ENCODE measurements at places on chromosomes 4 and X. TPM values are rescaled to one million over a fixed set of nuclear protein-coding genes. Genes with fewer than 3 reads are reported as not detected.

- H3K27ac ChIP-seq, result no peak overlapping the region
- peaks cover 36% of the 10 kb centered on the region for H3K36me3 ChIP-seq
- H3K4me3 ChIP-seq, result no peak overlapping the region
- peaks cover 4% of the 10 kb centered on the region for H3K4me1 ChIP-seq
- no peak for DNase-seq
Observed at GRCh38 chr4:37847311-37847884, 20.9 kb downstream of the PGM2 start.

GRCh38 chrX:100600758-100601157, 16.0 kb downstream of the TNMD start:
- no peak for DNase-seq
- H3K36me3 ChIP-seq, result no peaks in the 10 kb centered on the region
- no peak overlapping the region for H3K4me3 ChIP-seq

DNA sequence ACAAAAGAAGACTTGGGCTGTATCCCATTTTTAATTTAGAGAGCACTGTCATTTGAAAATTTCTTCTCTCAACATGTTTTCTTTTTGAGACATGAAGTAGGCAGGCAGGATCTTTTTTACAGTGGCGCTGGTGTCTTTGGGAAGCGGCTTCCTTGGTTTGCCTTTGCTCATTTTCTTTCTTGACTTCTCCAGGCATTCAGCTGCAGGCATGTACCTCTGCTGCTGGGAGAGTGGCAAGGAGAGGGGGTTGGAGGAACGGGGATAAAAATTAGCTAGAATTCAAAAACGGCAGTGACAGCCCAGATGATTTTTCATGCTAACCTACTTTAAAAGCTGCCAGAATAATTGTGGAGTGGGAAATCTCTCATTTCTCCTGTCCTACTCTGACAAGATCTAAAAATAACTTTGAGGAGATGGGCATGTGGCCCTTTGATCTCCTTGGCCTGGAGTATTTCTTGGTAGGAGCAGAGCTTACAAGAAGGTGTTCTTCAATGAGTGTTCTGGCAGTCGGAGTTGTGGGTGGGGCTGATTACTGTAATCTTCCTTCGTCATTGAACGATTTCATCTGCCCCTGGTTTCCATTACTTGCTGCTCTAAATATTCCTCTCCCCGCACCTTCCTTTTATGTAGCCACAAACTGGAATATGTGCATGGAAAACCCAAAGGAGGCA, 54.8 kb downstream of the TBL1X start:
- DNase-seq, result no peak
- H3K4me1 ChIP-seq, result peaks cover 17% of the 10 kb centered on the region
- peaks cover 8% of the 10 kb centered on the region for H3K27me3 ChIP-seq
- no peak overlapping the region for H3K27ac ChIP-seq

GRCh38 chr4:102678695-102679335, 82.0 kb downstream of the MANBA start:
- H3K4me3 ChIP-seq, result no peak overlapping the region
- no peaks in the 10 kb centered on the region for H3K4me1 ChIP-seq
- H3K27me3 ChIP-seq, result no peaks in the 10 kb centered on the region

Gene SCML2
- polyA plus RNA-seq, result 1.6 TPM

DNA sequence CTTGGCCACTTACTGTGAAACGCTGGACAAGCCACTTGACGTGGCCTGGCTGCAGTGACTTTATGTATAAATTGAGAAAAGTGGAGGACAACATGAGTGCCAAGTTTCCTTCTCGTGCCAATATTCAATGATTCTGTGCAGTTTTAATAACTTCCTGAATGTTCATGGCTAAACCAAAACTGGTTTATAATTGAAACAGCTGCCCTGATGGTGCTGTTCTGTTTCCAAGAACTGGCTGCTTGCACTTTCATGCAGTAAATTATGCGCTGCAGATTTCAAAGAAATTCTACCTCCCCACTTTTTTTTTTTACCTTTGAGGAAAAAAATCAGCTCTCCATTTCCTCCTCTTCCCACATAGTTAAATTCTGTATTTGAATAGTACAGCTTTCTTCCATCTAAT, 205.2 kb upstream of the CASK start:
- no peaks in the 10 kb centered on the region for H3K27me3 ChIP-seq
- H3K36me3 ChIP-seq, result no peaks in the 10 kb centered on the region
- H3K4me1 ChIP-seq, result no peaks in the 10 kb centered on the region
- DNase-seq, result no peak

Gene ARHGAP36
- polyA plus RNA-seq, result not detected

DNA sequence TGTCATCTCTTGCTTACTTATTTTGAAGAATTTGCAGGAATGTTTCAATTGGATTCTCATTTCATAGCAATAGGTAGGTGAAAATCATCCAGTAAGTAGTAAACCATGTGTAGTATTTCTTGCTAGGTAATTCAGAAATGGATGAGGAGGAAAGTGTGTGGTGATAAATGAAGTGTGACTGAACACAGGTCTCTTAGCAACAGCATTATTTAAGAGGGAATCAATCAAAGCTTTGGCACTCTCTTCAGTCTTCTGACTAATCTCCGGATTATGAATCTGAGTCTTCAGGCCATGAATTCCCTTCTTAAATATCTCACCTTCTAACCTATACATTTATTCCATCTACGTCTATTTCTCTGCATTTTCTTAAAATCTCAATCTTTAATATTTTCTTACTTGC, 55.8 kb upstream of the ARHGAP24 start:
- H3K36me3 ChIP-seq, result no peaks in the 10 kb centered on the region
- no peak overlapping the region for H3K27ac ChIP-seq
- H3K4me3 ChIP-seq, result no peak overlapping the region
- H3K27me3 ChIP-seq, result no peaks in the 10 kb centered on the region
- peaks cover 9% of the 10 kb centered on the region for H3K4me1 ChIP-seq

DNA sequence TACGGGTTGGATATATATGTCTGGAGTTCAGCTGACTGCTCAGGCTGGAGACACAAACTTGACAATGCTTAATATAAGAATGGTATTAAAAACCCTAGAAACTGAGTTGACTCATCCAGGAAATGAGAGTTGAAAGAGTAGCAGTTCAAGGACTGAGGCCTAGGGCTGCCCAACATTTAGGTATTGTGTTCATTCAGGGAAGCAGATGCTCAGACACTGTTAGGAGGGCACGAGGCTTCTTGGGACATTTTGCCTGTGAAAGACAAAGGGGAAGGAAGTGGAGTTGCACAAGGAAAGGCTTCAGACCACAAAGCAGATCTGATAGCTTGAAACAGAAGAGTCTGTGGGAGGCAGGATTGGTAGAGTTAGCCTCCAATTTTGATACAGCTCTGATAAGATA, 52.0 kb upstream of the HS3ST1 start:
- peaks cover 33% of the 10 kb centered on the region for H3K4me1 ChIP-seq
- no peak overlapping the region for H3K27ac ChIP-seq
- H3K36me3 ChIP-seq, result no peaks in the 10 kb centered on the region
- no peaks in the 10 kb centered on the region for H3K27me3 ChIP-seq
- H3K4me3 ChIP-seq, result no peak overlapping the region

Gene INTU
- 1.3 TPM for polyA plus RNA-seq

Measured in heart right ventricle (tissue), 16 donors.